ENCODE measurements at places on chromosomes 1 and 21. TPM values are rescaled to one million over a fixed set of nuclear protein-coding genes. Genes with fewer than 3 reads are reported as not detected.

Gene SHISAL2A
- total RNA-seq = not detected

Gene POU3F1
- 8.6 TPM for total RNA-seq

Gene LIN28A
- total RNA-seq = 1,538 TPM

Gene ERG
- total RNA-seq = 1.0 TPM

Gene UBL4B
- total RNA-seq = not detected

Gene GPR37L1
- total RNA-seq = not detected

GRCh38 chr21:28127175-28127785 lies 865.4 kb downstream of the LTN1 start:
- DNase-seq = no peak

DNA sequence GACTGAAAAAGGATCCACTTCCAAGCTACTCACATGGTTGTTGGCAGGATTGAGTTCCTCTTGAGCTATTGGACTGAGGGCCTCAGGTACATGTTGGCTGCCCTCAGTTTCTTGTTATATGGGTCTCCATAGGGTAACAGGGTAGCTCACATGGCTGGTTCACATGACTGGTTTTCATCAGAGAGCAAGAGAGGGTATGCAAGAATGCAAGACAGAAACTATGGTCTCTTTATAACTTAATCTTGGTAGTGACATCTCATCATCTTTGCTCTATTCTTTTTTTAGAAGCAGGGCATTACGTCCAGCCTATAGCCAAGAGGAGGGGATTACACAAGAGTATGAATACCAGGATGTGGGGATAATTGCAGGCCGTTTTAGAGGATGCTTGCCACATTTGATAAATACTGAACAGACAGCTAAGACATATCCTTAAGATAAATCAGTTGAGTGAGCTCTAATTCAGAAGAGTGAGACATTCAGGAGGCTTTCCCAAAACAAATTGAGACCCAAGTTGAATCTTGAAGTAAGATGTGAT lies 100.2 kb downstream of the HMCN1 start:
- no peak for DNase-seq

- DNase-seq = no peak
These were observed 13.9 kb upstream of the XPR1 start for GRCh38 chr1:180617774-180618395.

DNA sequence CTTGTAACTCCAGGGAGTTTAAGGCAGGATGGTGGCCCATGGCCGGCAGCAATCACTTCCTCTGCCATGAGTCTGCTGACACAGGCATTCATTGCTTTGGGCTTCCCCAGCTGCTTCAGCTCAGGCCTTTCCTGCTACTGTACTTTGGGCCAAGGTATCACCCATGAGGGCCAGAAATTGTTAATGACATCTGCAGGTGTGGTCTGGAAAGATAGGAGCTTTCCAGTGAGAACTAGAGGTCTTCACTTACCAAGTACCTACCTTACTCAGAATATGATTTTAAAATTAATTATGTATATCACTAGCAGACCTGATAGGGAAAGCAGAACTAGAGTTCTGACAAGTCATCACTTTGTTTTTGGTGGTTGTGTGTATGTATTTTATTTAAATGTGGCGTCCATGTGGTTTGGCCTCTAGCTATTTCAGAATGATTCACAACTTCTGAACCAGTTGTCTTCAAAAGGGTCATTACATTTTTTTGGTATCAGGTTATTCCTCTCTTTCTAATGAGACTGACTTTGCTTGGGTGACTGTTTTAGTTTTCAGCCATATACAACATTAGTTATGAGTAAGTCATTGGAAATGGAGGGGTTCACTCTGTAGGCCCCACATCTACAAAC lies 2.7 kb downstream of the RGL1 start:
- DNase-seq = no peak

- DNase-seq = no peak
These were observed 355.1 kb downstream of the GPATCH2 start for GRCh38 chr1:217275655-217276398.

DNA sequence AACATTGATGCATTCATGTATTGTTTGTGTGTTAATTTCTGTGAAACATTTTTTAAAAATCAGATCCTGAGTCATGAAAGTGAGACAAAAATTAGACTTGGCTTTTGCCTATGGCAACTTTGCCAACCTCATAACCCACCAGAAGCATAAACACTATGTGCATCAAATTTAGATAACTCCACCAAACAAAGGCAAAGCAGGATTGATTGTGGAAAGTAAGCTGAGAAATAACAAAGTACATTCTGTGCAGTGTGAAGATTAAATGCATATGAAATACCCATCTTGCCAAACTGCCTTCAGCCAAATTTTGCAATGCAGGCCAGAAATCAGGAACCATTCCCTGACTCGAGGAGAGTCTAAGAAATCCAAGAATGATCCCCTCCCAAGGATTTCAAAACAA lies 493.4 kb downstream of the AJAP1 start:
- DNase-seq = no peak

- DNase-seq = no peak
These were observed 99.0 kb upstream of the KAZN start for GRCh38 chr1:14499312-14500040.

- no peak for DNase-seq
These were observed 3.7 kb downstream of the CAMTA1 start for GRCh38 chr1:6788946-6789345.

DNA sequence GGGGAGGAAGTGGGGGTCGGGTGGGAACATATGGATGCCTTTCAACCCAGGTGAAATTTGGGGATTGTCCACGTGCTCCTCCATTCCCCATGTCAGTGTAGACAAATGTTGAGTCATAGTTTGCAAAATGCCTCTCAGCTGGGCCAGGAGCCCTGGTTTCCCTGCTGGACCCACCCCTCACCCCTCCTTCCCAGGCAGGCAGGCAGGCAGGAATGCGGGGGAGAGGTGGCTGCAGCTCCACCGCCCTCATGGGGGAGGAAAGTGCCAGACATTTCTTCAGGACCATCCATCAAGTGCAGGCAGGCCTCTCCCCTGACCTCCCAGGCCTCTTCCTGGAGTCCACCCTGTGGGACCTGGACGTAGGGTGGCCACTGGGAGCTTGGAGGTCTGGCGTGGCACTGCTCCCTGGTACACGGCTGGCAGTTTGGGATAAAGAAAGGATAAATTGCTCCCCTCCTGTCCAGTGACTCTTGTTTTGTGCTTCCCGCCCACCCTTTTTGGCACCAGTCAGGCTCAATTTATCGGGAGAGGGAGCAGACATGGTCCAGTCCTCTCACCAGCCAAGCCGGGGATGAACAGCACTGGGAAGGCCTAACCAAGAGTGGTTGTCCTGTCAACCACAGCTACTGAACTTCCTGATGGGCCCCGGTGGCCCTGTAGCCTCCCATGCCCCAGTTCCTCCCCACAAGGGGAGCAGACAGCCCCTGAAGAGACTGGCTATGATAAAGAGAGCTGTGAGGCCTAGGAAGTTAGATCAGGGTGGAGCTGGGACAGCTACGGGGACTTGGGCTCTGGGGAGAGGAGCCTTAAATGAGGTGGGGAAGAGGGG lies 18.9 kb downstream of the NPR1 start:
- DNase-seq = peak; percentile 77

DNA sequence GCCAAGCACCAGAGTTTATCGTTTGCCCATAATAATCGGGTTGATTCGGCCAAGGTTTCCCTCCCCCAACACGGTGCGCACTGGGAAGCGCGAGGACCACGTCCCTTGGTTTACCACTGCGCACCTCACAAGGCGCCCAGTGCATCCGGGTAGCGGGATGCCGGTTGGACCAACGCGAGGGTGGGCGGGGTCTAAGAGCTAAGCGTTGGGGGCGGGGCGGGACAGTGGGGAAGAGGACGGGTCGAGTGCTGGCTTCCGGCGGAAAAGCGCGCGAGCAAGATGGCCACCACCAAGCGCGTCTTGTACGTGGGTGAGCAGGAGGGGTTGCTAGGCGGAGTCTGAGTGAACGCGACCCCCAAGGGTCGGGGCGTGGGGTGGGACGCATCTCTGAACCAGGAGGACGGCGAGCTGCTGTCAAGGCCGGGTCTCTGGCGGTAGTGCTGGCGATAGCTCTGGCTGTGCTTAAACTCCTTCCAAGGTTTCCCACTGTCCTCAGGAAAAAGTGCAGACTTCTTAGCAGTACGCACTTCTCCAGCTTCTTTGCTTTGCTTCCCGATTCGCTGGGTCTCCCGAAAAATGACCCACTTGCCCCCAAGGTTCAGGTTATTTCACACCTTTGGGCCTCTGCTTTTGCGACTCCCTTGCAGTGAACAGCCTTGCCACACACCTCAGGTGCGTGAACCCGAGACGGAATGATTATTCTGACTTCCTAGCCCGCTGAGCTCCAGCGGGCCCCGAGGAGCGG lies at the start of gene PPIE:
PPIE (plus strand) TSS at position 261 of the 745 bp plus-strand sequence; CDS start at position 280, 19 bp downstream.
- DNase-seq = peak; percentile 98

DNA sequence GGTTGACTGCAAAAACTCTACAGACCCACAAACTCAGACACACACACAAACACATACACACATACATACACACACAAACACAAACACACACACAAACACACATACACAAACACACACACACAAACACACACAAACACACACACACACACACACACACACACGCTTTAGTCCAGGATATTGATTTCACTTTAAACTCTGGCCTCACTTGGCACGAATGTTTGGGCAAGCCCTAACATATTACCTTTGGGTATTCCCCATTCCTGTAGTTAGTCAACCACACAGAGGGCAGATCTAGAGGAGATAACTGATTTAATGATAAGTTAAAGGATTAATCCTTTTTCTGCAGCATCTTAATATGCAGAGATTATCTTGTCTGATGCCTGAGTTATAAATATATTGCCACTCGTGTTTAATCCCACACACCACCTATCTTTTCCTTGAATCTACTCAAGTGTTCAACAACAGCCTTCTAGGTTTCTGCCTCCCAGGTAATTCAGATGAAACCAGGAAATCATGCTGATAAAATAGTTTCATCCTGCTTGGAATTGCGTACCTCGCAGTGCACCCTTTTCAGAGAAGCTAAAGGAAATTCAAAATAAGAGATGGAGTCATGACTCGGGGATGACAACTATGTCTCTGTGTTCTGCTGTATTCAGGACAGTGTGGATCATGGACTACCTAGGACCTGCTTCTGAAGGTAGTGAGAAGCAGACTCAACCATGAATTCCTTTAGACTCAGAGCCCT lies 14.5 kb upstream of the RUNX1 start:
- DNase-seq = no peak

DNA sequence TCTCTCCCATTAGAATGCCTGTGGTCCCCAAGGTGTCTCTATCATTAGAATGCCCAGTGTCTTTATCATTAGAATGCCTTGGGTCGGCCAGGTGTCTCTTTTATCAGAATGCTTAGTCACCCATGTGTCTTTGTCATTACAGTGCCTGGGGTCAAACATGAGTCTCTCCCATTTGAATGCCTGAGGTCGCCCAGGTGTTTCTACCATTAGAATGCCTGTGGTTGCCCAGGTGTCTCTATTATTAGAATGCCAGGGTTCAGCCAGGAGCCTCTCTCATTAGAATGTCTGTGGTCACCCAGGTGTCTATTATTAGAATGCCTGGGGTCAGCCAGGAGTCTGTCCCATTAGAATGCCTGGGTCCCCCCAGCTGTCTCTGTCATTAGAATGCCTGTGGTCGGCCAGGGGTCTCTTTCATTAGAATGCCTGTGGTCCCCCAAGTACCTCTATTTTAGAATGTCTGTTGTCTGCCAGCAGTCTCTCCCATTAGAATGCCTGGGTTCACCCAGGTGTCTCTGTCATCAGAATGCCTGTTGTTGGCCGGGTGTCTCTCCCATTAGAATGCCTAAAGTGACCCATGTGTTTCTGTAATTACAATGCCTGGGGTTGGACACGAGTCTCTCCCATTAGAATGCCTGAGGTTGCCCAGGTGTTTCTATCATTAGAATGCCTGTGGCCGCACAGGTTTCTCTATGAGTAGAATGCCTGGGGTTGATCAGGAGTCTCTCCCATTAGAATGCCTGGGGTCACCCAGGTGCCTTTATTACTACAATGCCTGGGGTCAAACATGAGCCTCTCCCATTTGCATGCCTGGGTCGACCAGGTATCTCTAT lies 57.1 kb downstream of the RNF187 start:
- peak; percentile 32 for DNase-seq

DNA sequence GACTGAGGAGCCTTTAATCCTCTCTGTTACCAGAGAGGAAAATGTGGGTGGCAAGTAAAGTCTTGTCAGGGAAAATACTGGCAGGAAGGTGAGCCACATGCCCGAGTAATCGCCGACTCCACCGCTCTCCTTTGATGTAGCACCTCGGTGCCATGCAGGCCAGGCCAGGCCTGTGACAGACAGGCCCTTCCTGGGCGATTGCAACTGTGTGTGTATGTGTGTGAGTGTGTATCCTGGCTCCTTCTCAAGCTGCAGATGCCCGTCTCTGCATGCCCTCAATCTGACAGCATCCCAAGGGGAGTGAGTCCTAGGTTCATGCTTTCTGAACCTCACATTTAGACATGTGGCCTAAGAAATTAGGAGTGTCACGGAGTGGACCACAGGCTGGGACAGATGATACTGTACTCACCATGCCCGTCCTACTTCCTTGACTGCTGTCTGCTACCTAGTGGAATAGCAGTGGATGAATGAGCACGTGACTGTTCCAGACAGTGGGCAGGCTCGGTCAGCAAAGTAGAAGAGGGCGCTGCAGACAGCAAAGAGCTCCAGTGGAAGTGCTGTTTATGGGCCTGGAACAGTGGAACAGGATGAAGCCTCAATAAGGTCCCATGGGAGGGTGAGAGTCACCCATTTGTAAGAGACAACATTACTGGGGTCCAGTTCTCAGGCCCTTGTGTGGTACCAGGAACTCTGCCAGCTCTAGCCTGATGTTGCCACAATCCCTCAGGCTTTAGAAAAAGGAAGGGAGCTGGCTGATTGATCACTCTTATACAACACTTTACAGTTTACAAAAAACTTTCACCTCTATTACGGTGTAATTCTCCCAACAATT lies 25.3 kb downstream of the SERTAD4 start:
- no peak for DNase-seq

GRCh38 chr1:180563026-180563827 lies 4.5 kb downstream of the OVAAL start:
- no peak for DNase-seq

DNA sequence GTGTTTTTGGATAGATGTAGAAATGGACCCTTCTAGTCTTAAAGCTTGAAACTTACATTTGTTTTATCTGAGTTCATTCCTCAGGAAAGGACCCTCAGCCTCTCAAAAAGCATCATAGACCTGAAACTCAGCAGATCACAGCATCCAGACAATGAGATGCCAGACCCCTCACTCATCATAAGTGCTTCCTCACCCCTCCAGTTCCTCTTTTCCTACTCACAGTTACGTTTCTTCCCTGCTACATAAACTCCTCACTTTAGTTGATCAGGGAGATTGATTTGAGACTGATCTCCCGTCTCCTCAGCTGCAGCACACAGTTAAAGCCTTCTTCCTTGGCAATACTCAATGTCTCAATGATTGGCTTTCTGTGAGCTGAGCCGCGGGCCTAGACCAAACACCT lies 282.0 kb downstream of the FAM72C start:
- no peak for DNase-seq

GRCh38 chr1:165942927-165943597 lies 115.6 kb downstream of the UCK2 start:
- peak; percentile 70 for DNase-seq

- no peak for DNase-seq
These were observed 20.5 kb downstream of the PRKACB start for GRCh38 chr1:84164567-84165021.

- DNase-seq = peak; percentile 84
These were observed 139.7 kb upstream of the BEND5 start for GRCh38 chr1:48916130-48917069.
